ENCODE measurements at places on chromosomes 2 and 18. TPM values are rescaled to one million over a fixed set of nuclear protein-coding genes. Genes with fewer than 3 reads are reported as not detected.

DNA sequence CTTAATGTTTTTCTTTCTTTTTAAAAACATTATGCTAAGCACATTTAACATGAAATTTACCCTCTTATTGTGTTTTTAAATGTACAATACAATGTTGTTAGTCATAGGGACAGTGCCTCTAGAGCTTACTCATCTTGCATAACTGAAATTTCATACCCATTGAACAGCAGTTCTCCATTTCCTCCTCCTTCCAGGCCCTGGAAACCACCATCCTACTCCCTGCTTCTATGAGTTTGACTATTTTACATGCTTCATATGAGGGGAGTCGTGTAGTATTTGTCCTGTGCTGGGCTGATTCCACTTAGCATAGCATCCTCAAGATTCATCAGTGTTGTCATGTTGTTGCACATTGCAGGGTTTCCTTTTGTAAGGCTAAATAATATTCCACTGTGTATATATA lies 92.6 kb downstream of the SPATS2L start:
- H3K4me3 ChIP-seq, result no peak overlapping the region
- no peak overlapping the region for H3K27ac ChIP-seq
- DNase-seq, result no peak
- no peaks in the 10 kb centered on the region for H3K4me1 ChIP-seq
- H3K36me3 ChIP-seq, result no peaks in the 10 kb centered on the region
- H3K27me3 ChIP-seq, result no peaks in the 10 kb centered on the region

DNA sequence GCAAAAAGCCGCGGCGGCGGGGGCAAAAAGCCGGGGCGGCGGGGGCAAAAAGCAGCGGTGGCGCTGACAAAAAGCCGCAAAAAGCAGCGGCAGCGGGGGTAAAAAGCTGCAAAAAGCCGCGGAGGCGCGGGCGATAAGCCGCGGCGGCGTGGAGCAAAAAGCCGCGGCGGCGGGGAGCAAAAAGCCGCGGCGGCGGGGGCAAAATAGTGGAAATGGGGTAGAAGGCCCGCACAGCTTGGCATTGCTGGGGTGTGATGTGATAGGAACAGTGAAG lies 450.1 kb downstream of the ANKRD30B start:
- DNase-seq, result no peak
- H3K36me3 ChIP-seq, result no peaks in the 10 kb centered on the region
- H3K27ac ChIP-seq, result no peak overlapping the region
- H3K4me3 ChIP-seq, result peak overlapping the region; percentile 32
- no peaks in the 10 kb centered on the region for H3K27me3 ChIP-seq

DNA sequence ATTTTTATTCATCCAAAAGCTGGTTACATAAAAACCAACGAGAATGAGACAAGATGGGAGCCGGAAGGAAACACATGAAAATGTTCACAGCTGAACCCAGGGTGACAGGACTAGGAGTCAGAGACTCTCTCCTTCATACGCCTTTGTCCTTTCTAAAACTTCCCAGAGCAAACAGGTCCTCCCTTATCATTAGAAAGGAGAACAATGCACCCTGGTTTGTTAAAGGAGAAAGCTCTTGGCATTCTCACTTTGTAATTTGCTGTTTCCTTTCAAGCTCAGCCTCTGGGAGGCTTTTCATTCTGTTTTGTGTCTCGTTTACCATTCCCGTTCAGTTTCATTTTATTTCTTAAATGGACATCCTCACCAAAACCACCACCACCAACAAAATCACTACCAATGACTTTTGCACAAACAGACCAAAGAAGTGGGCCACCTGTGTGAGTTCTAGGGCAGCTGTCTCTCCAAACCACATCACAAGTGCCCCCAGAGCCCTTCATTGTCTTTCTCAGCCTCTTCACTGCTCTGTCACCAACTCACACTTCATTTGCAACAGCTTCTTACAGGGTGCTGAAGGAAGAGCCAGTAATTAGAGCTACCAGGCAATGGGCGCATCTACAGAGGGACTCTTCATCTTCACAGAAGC lies 105.3 kb downstream of the HDAC4 start:
- H3K36me3 ChIP-seq, result no peaks in the 10 kb centered on the region
- H3K27ac ChIP-seq, result no peak overlapping the region
- H3K4me1 ChIP-seq, result no peaks in the 10 kb centered on the region
- H3K4me3 ChIP-seq, result no peak overlapping the region
- no peak for DNase-seq
- H3K27me3 ChIP-seq, result no peaks in the 10 kb centered on the region

DNA sequence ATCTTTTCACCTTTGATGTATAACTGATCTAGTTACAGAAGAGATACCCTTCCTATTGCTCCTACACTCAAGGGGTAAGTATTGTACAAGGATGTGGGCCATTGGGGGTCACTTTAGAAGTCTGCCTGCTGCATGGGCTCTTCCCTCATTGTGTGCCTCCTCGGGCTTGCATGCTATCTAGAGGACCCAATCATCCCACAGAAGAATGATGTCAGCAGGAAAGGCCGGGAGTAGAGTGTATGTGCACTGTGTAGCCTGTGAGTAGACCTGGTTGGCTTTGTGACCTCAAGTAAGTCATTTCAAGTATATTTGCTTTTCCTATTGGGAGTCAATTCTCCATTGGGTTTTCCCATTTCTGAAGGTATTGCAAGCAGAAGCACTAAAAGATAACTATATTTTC lies 129.5 kb upstream of the TRIB2 start:
- H3K4me3 ChIP-seq, result no peak overlapping the region
- no peak for DNase-seq
- H3K4me1 ChIP-seq, result no peaks in the 10 kb centered on the region
- H3K27ac ChIP-seq, result no peak overlapping the region
- no peaks in the 10 kb centered on the region for H3K27me3 ChIP-seq
- H3K36me3 ChIP-seq, result no peaks in the 10 kb centered on the region

DNA sequence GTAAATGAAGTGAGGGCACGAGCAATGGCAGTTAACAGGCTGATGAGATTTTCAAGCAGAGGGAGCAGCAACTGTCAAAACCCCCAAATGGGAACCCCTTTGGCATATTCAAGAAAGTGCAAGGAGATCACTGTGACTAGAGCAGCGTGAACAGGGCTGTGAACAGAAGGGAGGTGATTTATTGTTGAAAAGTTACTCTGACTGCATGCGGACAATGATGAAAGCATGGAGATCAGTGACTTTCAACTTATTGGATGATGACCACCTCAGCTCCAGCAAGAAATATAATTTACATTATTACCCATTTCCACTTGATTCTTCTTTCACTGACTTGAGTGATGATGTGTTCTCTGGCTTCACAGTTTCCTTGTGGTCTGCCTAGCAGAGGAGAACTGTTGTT lies 187.8 kb upstream of the BOD1L2 start:
- DNase-seq, result no peak
- no peaks in the 10 kb centered on the region for H3K27me3 ChIP-seq
- H3K27ac ChIP-seq, result no peak overlapping the region
- H3K4me1 ChIP-seq, result no peaks in the 10 kb centered on the region
- no peak overlapping the region for H3K4me3 ChIP-seq

- no peak for DNase-seq
- peaks cover 2% of the 10 kb centered on the region for H3K4me1 ChIP-seq
- no peak overlapping the region for H3K27ac ChIP-seq
- no peaks in the 10 kb centered on the region for H3K27me3 ChIP-seq
- no peaks in the 10 kb centered on the region for H3K36me3 ChIP-seq
- no peak overlapping the region for H3K4me3 ChIP-seq
Observed at GRCh38 chr2:28725021-28725711, 26.5 kb upstream of the PPP1CB start.

DNA sequence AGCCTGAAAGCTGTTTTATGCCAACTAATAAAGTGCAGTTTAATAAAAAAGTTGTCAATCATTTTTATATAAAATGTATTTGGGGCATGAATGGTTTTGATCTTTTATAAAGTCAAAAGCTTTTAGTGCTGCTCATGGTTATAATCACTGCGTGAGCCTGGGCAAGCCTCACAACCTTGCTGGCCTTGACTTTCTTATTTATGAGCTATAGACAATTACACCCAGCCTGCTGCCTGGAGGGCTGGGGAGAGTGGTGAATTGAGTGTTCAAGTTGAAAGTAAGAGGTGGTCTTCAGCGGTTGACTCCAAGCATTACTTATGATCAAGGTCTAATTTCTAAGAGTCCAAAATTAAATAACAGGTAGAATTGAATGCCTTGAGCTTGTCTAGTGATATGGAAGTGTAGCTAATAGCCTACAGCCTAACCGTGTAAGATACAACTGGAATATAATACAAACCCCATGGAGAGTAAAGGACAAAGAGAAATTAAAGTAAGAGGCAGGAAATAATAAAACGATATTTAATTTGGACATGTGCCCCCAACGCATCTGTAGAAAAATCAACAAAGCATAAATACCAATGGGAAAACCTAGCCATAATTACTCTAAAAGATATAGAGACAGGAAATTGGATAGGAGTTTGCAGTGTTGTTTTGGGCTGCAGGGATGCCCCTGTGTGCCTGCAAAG lies 106.0 kb upstream of the CYP1B1 start:
- H3K27me3 ChIP-seq, result no peaks in the 10 kb centered on the region
- no peak overlapping the region for H3K27ac ChIP-seq
- peaks cover 5% of the 10 kb centered on the region for H3K4me1 ChIP-seq
- H3K4me3 ChIP-seq, result no peak overlapping the region

GRCh38 chr2:206368484-206368883 lies 74.8 kb upstream of the ADAM23 start:
- no peaks in the 10 kb centered on the region for H3K36me3 ChIP-seq
- H3K4me1 ChIP-seq, result no peaks in the 10 kb centered on the region
- no peak overlapping the region for H3K4me3 ChIP-seq
- DNase-seq, result no peak

GRCh38 chr2:224613543-224614286 lies 28.6 kb upstream of the CUL3 start:
- H3K4me1 ChIP-seq, result no peaks in the 10 kb centered on the region
- H3K36me3 ChIP-seq, result no peaks in the 10 kb centered on the region
- DNase-seq, result no peak
- no peaks in the 10 kb centered on the region for H3K27me3 ChIP-seq
- no peak overlapping the region for H3K4me3 ChIP-seq
- no peak overlapping the region for H3K27ac ChIP-seq

DNA sequence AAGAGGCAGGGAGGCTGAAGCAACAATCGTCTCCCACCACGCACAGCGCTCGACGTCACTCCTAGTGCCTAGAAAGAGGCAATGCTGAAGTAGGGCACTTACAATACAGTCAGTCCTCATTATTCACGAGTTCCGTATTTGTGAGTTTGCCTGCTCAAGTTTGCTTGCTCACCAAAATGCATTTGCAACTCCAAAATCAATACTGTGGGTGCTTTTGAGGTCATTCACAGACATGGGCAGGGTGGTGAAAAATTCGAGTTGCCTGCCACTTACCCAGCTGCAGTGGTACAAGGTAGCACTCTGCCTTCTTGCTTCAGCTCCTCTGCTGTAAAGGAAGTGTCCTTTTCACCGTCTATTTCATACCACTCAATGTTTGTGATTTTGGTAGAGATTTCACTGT lies 113.7 kb upstream of the NCK2 start:
- no peak overlapping the region for H3K4me3 ChIP-seq
- DNase-seq, result no peak
- no peaks in the 10 kb centered on the region for H3K4me1 ChIP-seq
- no peaks in the 10 kb centered on the region for H3K27me3 ChIP-seq
- H3K27ac ChIP-seq, result no peak overlapping the region

DNA sequence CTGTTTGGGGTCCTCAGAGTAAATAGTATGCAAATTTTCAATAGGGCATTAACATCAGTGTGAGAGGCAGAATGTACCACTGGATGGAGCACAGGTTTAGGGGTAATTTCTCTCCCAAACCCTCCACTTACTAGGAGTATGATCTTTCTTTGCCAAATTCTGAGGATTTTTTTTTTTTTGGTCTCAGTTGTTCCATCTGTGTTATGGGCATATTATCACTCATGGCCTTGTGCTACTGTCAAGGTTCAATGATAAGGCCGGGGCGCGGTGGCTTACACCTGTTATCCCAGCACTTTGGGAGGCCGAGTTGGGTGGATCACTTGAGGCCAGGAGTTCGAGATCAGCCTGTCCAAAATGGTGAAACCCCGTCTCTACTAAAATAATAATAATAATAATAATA lies 30.2 kb upstream of the ZEB2 start:
- H3K4me1 ChIP-seq, result no peaks in the 10 kb centered on the region
- no peaks in the 10 kb centered on the region for H3K27me3 ChIP-seq
- no peaks in the 10 kb centered on the region for H3K36me3 ChIP-seq
- H3K27ac ChIP-seq, result no peak overlapping the region
- H3K4me3 ChIP-seq, result no peak overlapping the region
- DNase-seq, result no peak

DNA sequence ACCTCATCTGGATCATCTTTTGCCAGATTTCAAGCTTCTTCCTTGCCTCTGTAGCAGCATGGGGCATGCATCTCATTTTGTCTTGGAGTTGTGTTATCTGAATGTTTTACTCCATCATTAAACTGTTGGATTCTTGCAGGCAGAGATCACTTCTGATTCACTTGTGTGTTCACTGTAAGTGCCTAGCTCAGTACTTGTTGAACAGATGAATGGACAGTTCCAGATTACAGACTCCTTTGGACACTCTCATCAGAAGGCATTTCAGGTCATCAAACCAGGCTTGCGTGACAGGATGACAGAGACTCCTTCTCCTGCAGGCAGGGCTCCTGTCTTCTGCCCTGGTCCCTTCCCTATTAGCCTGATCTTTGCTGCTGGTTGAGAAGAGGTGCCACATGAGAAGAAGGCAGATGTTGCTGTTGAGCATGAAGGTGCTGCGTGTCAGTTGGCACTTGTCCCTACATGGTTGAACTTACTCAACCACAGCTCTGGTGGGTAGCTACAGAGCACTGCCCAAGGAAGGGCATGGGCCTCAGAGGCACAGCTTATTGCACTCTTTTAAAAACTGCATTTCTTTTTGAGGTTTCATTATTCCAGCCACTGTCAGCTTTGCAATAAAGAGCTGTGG lies 58.9 kb downstream of the INPP4A start:
- no peak overlapping the region for H3K4me3 ChIP-seq
- no peaks in the 10 kb centered on the region for H3K36me3 ChIP-seq
- no peaks in the 10 kb centered on the region for H3K27me3 ChIP-seq

- H3K36me3 ChIP-seq, result no peaks in the 10 kb centered on the region
- H3K4me3 ChIP-seq, result no peak overlapping the region
- no peak for DNase-seq
Observed at GRCh38 chr18:24992491-24992890, 359.5 kb downstream of the ZNF521 start.

- H3K4me3 ChIP-seq, result no peak overlapping the region
- H3K36me3 ChIP-seq, result no peaks in the 10 kb centered on the region
- H3K27ac ChIP-seq, result no peak overlapping the region
- H3K4me1 ChIP-seq, result no peaks in the 10 kb centered on the region
Observed at GRCh38 chr2:145806546-145806945, 1286.6 kb upstream of the ZEB2 start.

DNA sequence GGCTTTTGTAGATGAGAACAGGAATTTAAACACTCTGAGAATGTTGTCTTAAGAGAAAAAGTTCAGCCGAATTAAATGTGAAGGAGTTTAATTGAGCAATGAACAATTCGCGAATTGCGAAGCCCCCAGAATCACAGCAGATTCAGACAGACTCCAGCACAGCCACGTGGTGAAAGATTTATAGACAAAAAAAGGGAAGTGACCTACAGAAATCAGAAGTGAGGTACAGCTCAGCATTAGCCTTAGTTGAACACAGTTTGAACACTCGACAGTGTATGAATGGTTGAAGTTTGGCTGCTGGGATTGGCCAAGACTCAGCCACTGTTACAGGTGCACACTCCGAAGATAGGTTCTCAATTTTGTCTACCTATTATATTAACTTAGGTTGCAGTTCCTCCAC lies 264.0 kb upstream of the CHST9 start:
- DNase-seq, result no peak
- H3K27ac ChIP-seq, result no peak overlapping the region
- H3K4me1 ChIP-seq, result no peaks in the 10 kb centered on the region
- no peaks in the 10 kb centered on the region for H3K27me3 ChIP-seq
- H3K36me3 ChIP-seq, result no peaks in the 10 kb centered on the region
- H3K4me3 ChIP-seq, result no peak overlapping the region

Gene RBBP8
- polyA plus RNA-seq, result 31.1 TPM

Gene SERPINB4
- 0.08 TPM for polyA plus RNA-seq

Gene OR6B2
- polyA plus RNA-seq, result not detected

Gene TRAPPC12
- 47.6 TPM for polyA plus RNA-seq

Gene PLA2R1
- polyA plus RNA-seq, result 7.9 TPM

Measured in aorta (tissue), 5 donors.